ENCODE measurements at places on chromosomes 2 and 18. TPM values are rescaled to one million over a fixed set of nuclear protein-coding genes. Genes with fewer than 3 reads are reported as not detected.
A peak's percentile ranks its signal among the peaks of the same experiment; 100 is the strongest.

The FLACC1 gene
- total RNA-seq, result 4.1 TPM

The GALNT5 gene
- not detected for total RNA-seq

DNA sequence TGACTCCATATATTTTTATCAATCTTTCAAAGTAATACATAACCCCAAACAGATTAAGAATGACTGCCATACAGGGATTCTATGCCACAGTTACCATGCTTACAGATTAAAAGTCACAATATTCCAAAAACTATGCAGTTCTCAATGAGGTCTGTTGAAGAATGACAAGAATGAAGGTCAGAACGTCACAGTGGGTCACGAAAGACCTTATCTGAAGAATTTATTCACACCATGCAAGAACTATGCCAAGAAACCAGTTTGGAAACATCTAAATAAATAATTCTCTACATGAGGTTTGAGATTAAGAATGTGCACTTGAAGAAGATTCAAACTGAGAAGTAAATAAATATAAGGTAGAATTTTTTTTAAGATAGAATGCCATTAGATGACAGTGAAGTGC, 253.3 kb downstream of the EXOC6B start:
- H3K27me3 ChIP-seq, result no peaks in the 10 kb centered on the region
- DNase-seq, result no peak
- H3K27ac ChIP-seq, result no peak overlapping the region
- no peak overlapping the region for H3K4me3 ChIP-seq
- no peaks in the 10 kb centered on the region for H3K36me3 ChIP-seq
- H3K4me1 ChIP-seq, result no peaks in the 10 kb centered on the region

DNA sequence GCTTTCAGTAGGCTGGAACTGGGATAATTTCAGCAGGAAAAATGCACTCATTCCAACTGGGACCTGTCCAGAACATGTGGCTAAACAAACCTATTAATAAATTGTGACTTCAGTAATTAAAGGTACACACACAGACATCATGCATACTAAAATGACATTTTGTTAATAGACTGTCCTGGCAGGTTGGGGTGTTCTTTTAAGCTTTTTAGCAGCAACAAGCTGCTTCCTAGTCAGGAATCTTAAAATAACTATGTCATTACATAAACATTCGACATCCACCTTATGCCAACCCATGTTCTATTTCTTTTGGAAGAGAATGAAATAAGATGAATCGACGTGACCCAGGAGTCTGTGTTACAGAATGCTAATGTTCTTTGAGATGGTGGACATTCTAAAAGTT, 435.7 kb downstream of the TXNL1 start:
- no peaks in the 10 kb centered on the region for H3K36me3 ChIP-seq
- H3K4me1 ChIP-seq, result no peaks in the 10 kb centered on the region
- no peak for DNase-seq
- no peak overlapping the region for H3K4me3 ChIP-seq

DNA sequence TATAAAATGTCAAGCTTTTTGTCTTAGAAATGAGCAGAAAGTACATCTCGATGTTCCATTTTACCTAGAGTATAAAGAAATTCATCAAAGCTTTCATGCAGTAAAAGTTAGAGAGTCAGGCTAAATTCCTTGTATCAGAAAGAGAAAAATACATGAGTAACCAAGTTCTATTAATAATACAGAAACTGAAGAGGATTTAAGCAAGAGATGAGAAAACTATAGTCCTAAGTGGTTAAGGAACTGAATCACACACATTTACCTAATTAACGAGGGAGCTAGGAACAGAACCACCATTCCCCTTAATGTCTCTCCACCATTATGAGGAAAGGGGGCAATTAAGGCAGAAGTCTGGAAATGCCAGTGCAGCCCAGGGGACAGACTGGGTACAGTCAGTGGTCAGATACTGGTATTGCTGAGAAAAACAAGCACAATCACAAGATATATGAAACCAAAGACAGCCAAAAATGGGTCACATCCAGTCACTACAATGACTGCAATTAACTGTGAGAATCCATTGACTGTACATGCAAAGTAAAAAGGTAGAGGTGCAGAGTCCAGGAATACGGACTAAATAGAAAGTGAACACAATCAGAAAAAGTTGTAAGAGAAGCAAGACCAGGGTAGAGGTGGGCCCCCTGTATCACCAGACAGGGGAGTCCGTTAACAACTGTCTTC, 23.9 kb downstream of the MAP4K3 start:
- H3K27ac ChIP-seq, result no peak overlapping the region
- DNase-seq, result no peak
- peaks cover 30% of the 10 kb centered on the region for H3K4me1 ChIP-seq
- H3K36me3 ChIP-seq, result no peaks in the 10 kb centered on the region

GRCh38 chr2:175304541-175304940, 123.0 kb upstream of the ATP5MC3 start:
- no peaks in the 10 kb centered on the region for H3K4me1 ChIP-seq
- H3K4me3 ChIP-seq, result no peak overlapping the region
- H3K27me3 ChIP-seq, result no peaks in the 10 kb centered on the region
- H3K36me3 ChIP-seq, result no peaks in the 10 kb centered on the region

DNA sequence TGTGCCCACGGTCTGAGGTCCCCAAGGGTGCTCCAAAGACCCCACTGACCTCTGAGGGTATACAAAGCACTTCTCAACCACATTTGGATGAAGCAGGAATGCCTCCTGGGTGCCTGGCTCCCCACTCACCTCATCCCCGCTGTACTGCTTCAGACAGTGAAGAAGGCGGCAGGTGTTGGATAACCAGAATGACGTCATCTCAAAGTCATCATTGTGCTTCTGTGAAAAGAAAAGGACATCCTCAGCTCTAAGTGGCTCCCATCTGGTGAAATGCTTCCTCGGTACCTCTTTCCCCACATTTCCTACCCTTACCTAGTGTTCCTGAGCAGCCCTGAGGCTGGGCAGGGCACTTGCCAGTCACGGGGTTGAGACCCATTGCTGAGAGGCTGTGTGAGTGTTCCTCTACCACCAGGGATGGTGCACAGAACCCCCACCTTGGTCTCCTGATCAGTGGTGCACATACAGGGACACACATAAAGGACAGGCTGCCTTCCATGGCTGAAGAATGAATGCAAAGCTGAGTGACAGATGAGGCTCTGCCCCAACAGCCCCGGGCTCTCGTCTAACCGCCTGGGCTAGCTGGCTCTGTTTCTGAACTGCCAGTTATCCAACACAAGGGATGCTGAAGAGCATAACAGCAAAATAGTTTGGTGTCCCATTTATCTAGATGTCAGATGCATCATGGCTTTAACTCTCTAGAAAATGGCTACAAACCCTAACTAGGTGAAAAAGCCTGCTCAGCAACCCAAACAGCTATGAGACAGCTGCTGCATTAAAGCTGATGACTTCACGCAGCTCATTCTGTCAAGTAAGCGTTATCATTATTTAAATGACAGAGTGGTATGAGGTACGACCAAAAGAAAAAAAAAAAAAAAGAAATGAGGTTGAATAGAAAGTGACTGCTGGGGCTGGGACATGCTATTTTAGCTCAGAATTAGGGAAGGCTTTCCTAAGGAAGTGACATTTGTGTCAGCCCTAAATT, 28.2 kb upstream of the ACAA2 start:
- no peaks in the 10 kb centered on the region for H3K36me3 ChIP-seq
- no peaks in the 10 kb centered on the region for H3K27me3 ChIP-seq
- no peaks in the 10 kb centered on the region for H3K4me1 ChIP-seq
- H3K27ac ChIP-seq, result no peak overlapping the region
- no peak overlapping the region for H3K4me3 ChIP-seq
- no peak for DNase-seq

- DNase-seq, result no peak
- H3K4me1 ChIP-seq, result no peaks in the 10 kb centered on the region
- no peaks in the 10 kb centered on the region for H3K36me3 ChIP-seq
- no peaks in the 10 kb centered on the region for H3K27me3 ChIP-seq
Measured at GRCh38 chr2:236970656-236971010, 115.1 kb upstream of the COPS8 start.

- H3K4me3 ChIP-seq, result no peak overlapping the region
- H3K27ac ChIP-seq, result no peak overlapping the region
- H3K27me3 ChIP-seq, result peaks cover 10% of the 10 kb centered on the region
- no peak for DNase-seq
- H3K36me3 ChIP-seq, result no peaks in the 10 kb centered on the region
- peaks cover 6% of the 10 kb centered on the region for H3K4me1 ChIP-seq
Measured at GRCh38 chr18:70459731-70460130, 170.9 kb downstream of the SOCS6 start.

- H3K36me3 ChIP-seq, result peaks cover 3% of the 10 kb centered on the region
- H3K27me3 ChIP-seq, result no peaks in the 10 kb centered on the region
- H3K4me1 ChIP-seq, result peaks cover 68% of the 10 kb centered on the region
- no peak overlapping the region for H3K4me3 ChIP-seq
- peak overlapping the region; percentile 37 for H3K27ac ChIP-seq
Measured at GRCh38 chr2:36461039-36461681, 105.6 kb downstream of the CRIM1 start.

All from spleen (tissue), 13 donors.